ENCODE measurements at places on chromosomes 1 and 21.

- no peak for DNase-seq
Measured at GRCh38 chr1:224734261-224734935, 118.3 kb downstream of the CNIH3 start.

DNA sequence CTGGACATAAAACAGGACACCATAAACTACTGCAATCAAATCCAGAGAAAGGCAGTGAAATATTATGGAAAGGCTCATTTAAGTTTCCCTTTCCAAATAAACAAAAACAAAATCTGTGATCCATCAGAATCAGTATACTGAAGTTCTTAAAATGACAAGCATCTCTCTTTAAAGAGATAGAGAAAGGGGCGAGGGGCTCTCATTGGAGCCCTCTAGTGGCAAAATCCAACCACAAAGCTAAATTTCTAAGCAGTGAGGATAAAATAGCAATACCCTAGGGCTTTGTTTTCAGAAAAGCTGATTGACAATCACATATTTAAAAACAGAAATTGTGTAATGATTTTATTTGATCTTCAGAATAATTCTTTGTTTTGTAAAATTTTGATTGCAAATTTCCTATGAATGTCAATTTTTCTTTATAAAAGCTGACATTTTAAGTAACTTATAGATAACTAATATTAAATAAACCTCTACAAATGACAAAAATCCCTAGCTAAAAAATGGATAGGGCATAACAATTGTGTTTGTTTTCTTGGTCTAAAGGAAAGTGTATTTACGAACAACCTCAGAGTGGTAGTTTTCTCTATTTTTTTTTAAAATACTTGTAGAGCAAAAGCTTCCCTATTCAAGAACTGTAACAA is 138.2 kb downstream of the COL24A1 start:
- no peak for DNase-seq

- DNase-seq: no peak
Measured at GRCh38 chr1:41356752-41357151, 4.5 kb upstream of the FOXO6 start.

DNA sequence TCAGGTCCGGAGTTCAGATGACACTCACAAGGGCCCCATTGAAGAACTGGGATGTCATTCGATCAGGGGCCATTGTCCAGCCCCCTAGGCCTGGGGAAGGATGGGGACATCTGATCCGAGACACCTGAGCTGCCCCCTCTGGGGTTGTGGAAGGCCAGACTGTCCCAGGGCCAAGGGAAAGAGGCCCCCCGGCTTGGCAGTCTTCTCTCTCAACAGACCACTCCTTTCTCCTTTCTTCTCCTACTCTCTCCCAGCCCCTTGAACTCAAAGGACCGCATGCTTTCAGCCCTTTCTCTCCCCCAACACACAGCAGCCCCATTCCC is 1.1 kb downstream of the S100A1 start:
- DNase-seq: no peak

DNA sequence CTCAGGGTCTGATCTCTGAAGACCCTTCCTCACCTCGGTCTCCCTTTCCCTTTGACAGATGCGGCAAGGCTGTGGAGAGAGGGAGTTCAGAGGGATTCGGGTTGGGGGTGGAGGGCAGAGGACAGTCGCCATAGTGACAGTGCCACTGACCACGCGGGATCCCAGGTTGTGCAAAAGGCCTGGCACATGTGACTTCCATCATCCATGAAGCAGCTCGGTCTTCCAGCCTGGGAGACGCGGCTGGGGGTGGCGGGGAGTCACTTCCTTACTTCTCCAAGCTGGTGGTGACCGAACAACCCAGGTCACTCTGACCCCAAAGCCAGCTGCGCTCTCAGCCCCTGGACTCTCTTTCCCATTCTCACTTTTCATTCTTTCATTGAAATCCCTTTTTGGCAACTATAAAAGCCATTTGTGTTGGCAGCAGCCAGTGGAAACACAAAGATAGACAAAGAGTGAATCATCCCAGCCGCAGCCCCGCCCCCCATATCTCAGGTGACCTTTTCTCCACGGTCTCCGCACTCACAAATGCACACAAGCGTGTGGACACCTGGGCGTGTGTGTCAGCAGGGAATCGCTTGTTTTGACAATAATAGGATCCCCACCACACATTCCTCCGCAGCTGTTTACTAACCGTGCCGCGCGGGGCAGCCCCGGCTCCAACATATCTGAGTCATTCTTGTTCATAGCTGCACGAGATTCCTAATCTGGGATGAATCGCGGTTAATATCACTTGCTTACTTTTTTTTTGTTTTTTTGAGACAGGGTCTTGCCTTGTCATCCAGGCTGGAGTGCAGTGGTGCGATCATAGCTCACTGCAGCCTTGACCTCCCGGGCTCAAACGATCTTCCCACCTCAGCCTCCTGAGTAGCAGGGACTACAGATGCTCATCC is 68.3 kb downstream of the DHRS3 start:
- DNase-seq: no peak

- DNase-seq: no peak
Measured at GRCh38 chr1:109559995-109560394, 11.6 kb downstream of the GNAI3 start.
